ENCODE measurements at places on chromosomes 16 and 17.

GRCh38 chr17:72592242-72592966, 471.6 kb downstream of the SOX9 start:
- DNase-seq, result peak; percentile 81

DNA sequence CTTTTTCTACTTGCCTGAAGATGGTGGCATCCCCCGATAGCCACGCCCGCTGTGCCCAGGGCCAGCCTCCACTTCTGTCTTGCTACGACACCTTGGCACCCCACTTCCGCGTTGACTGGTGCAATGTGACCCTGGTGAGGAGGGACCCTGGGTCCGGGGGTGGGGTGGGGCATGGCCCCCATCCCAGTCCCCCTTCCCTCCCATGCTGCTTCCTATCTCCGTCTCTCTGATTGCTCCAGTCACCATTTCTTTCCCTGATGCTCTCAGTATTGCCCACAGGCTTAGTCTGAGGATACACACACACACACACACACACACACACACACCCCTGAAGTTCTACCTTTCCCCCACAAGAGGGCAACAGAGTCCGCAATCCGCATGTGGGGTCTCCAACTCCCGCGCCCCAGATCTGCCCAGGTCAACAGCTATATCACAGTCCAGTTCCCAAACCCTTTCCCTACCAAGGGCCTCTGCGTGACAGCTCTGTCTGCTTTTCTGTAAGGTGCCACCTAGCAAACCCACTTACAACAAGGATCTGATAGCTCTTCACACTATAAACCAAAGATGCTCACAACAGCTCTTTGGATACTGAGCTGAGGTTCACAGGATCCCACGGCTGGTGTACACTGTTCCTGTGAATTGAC, 3.4 kb downstream of the SGCA start:
- DNase-seq, result peak; percentile 75

- no peak for DNase-seq
These were observed 34.2 kb downstream of the RMI2 start for GRCh38 chr16:11379420-11379819.

- no peak for DNase-seq
These were observed 83.4 kb downstream of the COX10 start for GRCh38 chr17:14152721-14153120.

DNA sequence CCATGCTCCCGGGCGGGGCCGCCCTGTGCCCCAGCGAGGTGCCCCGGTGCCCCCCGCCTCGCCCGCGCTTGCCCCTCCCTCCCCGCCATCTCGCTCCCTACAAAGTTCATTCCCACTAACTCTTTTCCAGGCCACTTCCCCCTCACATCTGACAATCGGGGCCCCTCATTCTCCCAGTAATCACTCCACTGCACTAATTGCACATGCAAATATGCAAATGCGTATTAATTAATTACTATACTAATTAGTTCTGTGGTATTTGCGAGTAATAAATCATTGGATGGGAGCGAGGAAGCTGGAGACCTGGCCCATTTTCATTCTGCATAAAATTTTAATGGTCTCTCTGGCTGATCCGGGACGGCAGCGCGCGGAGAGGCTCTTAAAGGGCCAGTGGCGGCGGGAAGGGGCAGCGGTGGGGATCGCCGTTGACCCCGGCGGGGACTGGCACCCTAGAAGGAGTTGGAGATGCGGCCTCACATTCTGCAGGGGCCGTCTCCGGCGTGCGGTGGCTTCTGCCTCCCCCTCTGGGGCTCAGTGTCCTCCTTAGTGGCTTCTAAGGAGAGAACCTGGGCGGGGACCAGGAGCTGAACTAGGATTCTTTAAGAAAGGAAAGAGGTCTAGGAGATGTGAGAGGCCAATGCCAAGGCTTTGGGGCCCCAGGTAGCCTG, 8.4 kb upstream of the PPP1R1B start:
- no peak for DNase-seq

- no peak for DNase-seq
These were observed 9.3 kb downstream of the UBE2G1 start for GRCh38 chr17:4357030-4357628.

- DNase-seq, result no peak
These were observed 156.2 kb downstream of the ABCC12 start for GRCh38 chr16:47999595-47999994.

- DNase-seq, result peak; percentile 72
These were observed 112.0 kb upstream of the SMURF2 start for GRCh38 chr17:64773836-64774761.

- no peak for DNase-seq
These were observed 26.0 kb downstream of the LIG3 start for GRCh38 chr17:35006345-35006744.

- DNase-seq, result no peak
These were observed 117.3 kb upstream of the CORO6 start for GRCh38 chr17:29740017-29740416.

DNA sequence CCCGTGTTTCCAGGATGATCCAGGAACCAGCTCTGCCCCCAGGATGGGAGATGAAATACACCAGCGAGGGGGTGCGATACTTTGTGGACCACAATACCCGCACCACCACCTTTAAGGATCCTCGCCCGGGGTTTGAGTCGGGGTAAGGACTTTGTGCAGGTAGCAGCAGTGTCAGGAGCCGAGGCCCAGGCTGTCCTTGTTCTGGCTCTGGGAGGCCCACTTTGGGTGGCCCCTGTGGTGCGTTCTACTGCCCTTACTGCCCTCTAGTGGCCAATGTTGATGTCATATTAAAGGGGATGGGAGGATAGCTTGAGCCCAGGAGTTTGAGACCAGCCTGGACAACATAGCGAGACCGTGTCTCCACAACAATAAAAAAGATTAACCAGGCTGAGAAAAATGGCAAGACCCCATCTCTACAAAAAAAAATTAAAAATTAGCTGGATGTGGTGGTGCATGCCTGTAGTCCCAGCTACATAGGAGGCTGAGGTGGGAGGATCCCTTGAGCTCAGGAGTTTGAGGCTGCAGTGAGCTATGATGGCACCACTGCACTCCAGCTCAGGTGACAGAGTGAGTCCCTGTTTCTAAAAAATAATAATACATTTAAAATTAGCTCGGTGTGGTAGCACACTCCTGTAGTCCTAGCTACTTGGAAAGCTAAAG, 20.9 kb upstream of the CLEC18A start:
- DNase-seq, result peak; percentile 73

- no peak for DNase-seq
These were observed 14.7 kb upstream of the ZCCHC14 start for GRCh38 chr16:87507351-87508069.

- DNase-seq, result no peak
These were observed 1.7 kb downstream of the MLST8 start for GRCh38 chr16:2206780-2207433.

DNA sequence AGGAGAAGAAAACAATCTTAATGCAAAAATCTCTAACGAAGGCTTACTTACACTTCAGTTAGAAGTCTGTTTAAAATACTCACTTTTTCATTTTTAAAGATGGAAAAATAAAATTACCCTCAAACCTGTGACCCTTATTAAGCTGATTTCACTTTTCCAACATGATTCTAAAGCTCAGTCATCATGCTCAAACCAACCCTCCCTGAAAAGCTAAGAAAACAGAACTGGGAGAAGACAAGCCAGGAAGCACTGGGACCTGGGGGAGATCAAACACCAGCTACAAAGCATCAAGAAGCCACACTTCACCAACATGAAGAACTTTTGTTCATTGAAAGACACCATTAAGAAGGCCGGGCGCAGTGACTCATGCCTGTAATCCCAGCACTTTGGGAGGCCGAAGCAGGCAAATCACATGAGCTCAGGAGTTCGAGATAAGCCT, 88.8 kb downstream of the LITAF start:
- DNase-seq, result peak; percentile 22

- DNase-seq, result peak; percentile 27
These were observed 58.2 kb upstream of the RPH3AL start for GRCh38 chr17:410543-411401.

- DNase-seq, result peak; percentile 13
These were observed 15.3 kb upstream of the CACNA1H start for GRCh38 chr16:1137604-1138003.

GRCh38 chr17:78598013-78598471, 20.8 kb upstream of the DNAH17 start:
- peak; percentile 85 for DNase-seq

- DNase-seq, result peak; percentile 96
These were observed 9.1 kb downstream of the TFAP4 start for GRCh38 chr16:4263504-4264436.

- DNase-seq, result no peak
These were observed 17.3 kb upstream of the TBKBP1 start for GRCh38 chr17:47676510-47677165.

- peak; percentile 47 for DNase-seq
These were observed 27.1 kb downstream of the TBC1D3B start for GRCh38 chr17:36149296-36149820.

GRCh38 chr17:78852709-78853121, 12.1 kb upstream of the USP36 start:
- DNase-seq, result no peak

DNA sequence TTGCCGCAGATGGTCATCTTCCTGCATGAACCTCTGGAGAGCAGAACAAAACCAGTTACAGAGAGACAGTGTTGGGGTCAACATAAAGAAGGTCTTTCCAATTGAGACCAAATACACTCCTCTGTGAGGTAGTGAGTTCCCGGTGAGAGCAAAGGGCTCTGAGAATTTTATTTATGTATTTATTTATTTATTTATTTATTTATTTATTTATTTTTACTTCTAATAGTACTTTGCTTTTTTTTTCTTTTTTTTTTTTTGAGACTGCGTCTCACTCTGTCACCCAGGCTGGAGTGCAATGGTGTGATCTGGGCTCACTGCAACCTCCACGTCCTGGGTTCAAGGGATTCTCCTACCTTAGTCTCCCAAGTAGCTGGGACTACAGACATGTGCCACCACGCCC, 12.1 kb upstream of the COTL1 start:
- no peak for DNase-seq

GRCh38 chr17:34366529-34367107, 3.6 kb upstream of the CCL1 start:
- no peak for DNase-seq

- no peak for DNase-seq
These were observed 19.8 kb upstream of the SSTR5 start for GRCh38 chr16:1052721-1053120.

DNA sequence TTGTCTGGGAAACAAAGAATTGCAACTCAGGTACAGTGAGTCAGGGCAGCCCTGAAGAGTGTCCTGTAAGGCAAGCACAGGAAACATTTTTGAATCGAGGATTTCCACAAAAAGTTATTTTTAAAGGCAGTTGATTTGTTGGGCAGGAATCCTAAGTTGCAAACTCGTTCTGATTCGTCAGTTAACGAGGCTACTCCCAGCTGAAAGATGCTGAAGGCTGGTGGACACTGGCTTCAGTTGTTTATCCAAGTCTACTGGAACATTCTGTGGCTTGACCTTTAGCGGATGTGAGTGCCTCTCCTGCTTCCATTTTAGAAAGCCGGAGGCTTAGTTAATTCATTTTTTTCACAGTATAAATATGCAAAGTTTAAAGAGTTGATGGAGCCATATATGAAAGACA, 84.2 kb downstream of the KCNJ12 start:
- no peak for DNase-seq

DNA sequence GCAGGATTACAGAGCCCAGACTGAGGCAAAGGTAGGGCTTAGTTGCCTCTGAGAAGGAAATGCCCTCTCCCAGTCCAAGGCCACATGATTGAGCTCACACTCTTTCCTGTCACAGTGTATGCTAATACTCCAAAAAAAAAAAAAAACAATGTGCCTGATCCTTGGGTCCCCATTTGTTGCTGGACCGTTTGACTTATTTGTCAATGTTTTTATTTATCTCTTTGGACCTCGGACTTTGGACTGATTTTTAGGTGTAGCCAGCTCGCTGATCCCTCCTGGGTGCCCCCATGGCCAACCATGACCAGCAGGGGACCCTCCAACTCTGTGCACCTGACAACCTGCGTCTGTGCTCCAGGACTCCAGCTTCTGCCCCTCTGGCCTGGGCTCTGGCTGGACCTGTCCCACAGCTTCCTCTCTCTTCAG, 622 bp upstream of the CCL16 start:
- no peak for DNase-seq

GRCh38 chr16:11177578-11178160, 78.3 kb downstream of the SOCS1 start:
- DNase-seq, result no peak

DNA sequence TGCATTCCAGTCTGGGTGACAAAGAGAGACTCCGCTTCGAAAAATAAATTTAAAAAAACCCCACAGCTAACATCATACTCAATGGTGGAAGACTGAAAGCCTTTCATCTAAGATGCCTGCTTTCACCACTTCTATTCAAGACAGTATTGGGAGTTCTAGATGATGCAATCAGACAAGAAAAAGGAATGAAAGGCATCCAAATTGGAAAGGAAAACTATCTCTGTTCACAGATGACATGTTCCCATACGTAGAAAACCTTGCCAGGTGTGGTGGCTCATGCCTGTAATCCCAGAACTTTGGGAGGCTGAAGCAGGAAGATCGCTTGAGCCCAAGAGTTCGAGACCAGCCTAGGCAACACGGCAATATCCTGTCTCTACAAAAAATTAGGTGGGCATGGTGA, 31.1 kb downstream of the RANBP10 start:
- peak; percentile 16 for DNase-seq

GRCh38 chr16:83272843-83273242, 534.9 kb upstream of the HSBP1 start:
- no peak for DNase-seq

DNA sequence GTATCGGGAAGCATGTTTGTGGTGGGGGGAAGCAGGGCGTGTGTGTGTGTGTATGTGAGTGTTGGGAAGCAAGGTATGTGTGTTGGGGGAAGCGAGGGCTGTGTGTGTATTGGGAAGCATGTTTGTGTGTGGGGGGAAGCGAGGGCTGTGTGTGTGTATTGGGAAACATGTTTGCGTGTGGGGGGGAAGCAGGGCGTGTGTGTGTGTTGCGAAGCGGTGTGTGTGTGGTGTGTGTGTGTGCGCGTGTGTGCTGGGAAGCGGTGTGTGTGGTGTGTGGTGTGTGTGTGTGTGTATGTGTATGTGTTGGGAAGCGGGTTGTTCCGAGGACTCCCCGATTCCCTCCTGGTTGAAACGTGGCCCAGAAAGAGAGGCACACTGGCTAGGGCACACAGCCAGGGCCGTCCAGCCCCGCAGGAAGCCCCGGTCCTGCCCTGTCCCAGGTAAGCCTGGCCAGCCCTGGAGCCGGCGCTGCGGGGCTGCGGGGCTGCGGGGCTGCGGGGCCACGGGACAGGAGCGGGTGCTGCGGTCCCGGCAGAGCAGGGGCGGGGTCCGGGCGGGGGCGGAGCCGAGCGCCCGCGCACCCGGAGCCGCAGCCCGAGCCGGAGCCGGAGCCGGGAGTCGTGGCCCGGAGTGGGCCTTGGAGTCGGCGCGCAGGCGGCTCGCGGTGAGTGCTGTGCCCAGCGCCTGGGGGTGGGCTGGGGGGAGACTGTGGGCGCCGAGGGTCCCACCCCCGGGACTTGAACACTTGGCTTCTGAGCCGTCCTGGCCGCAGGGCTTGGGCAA, at the start of gene NOD2:
NOD2 (plus strand) TSS at position 608 of the 783 bp plus-strand sequence. CDS start 5,890 bp downstream, outside the sequence.
- DNase-seq, result peak; percentile 1

GRCh38 chr16:87322833-87323726, 5.9 kb upstream of the C16orf95 start:
- DNase-seq, result no peak
